ENCODE measurements at places on chromosomes 16 and 17.
A peak's percentile ranks its signal among the peaks of the same experiment; 100 is the strongest.

DNA sequence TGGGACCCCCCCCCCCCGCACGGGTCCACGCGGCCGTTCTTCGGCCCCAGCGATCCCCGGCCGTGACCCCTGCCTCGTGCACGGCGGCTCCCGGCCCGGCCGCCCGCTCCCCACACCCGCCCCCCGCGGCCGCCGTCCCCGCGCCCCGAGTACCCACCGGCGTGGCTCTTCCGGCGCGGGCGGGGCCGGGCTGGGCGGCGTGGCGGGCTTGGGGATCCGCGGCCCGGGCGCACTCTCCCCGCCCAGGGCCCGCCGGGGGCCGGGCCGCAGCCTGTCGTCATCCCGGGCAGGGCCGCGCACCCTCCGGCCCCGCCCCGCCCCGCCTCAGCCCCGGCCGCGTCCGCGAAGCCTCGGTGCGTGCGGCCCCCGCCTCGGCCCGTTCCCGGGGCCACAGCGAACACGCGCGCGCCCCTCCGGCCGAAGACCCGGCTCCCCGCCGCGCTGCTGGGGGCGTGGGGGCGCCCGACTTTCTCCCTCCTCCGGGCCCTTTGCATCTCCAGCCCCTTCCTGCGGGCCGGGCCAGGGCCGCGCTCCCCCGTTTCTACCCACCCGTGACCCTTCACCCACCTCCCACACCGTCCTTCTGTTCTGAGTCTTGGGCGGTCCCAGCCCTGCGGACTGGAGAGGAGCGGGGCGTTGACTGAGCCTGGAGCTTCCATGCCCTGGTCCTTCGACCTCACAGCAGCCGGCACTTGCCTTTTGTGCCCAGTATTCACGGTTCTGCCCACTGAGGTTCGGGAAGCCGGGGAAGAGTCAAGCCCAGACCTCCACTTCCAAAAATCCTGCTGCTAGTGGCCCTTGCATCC is 840 bp downstream of the MYO1C start:
- DNase-seq: peak; percentile 77

GRCh38 chr17:63455417-63455816 is 9.3 kb upstream of the CYB561 start:
- no peak for DNase-seq

DNA sequence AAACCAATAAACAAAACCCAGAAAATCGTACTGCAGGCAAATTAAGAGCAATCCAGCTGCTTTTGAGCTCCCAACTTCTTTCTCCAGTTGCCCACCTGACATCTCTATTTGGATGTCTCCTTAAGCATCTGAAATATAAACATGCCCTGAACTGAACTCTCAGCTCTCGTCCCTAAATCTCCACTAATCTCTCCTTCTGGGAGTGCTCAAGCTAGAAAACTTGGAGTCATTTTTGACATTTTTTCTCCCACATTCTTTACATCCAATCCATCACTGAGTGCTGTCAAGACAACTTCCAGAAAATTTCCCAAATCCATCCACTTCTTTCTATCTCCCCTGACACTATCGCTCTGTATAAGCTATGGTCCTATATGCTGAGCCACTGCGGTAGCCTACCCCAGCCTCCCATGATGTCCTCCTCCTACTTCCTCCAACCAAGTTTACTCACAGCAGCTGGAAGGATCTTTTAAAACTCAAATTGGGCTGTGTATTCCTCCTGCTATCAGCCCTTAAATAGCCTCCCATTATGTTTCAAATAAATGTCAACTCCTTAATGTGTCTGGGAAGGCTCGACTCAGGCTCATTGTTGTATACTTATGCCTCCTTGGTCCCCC is 53.1 kb downstream of the HS3ST3B1 start:
- no peak for DNase-seq

DNA sequence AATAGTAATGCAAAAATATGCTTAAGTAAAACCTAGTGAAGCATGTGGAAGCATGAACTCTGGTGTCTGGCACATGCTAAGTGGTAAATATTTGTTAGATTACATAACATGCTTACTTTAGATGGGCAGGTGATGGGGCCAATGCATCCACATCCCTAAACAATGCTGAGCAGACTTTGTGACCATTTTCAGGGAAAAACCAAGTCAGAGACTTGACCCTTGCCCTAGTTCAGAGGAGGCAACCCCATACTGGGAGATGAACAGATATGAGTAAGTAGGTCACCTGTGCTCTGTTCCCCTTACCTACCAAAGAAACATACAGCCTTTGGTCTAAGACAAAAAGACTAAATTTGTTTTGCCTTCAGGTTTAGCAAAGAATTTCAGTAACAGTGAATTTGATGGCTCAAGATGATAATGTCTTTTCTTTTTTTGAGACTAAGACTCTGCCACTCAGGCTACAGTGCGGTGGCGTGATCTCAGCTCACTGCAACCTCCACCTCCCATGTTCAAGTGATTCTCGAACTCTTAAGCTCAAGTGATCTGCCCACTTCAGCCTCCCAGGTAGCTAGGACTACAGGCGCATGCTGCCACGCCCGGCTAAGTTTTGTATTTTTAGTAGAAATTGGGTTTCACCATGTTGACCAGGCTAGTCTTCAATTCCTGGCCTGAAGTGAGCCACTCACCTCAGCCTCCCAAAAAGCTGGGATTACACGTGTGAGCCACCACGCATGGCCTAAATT is 91.4 kb downstream of the HIC1 start:
- DNase-seq: no peak

DNA sequence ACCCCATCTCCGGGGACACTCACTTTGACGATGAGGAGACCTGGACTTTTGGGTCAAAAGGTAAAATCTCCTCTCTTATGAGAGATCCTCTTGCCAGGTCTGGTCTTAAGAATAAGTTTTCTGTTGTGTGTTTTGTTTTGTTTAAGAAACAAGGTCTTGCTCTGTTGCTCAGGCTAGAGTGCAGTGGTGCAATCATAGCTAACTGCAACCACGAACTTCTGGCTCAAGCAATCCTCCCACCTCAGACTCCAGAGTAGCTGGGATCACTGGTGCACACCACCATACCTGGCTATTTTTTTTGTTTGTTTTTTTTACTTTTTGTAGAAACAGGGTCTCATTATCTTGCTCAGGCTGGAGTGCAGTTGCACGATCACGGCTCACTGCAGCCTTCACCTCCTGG is 4.1 kb downstream of the MMP25 start:
- DNase-seq: no peak

DNA sequence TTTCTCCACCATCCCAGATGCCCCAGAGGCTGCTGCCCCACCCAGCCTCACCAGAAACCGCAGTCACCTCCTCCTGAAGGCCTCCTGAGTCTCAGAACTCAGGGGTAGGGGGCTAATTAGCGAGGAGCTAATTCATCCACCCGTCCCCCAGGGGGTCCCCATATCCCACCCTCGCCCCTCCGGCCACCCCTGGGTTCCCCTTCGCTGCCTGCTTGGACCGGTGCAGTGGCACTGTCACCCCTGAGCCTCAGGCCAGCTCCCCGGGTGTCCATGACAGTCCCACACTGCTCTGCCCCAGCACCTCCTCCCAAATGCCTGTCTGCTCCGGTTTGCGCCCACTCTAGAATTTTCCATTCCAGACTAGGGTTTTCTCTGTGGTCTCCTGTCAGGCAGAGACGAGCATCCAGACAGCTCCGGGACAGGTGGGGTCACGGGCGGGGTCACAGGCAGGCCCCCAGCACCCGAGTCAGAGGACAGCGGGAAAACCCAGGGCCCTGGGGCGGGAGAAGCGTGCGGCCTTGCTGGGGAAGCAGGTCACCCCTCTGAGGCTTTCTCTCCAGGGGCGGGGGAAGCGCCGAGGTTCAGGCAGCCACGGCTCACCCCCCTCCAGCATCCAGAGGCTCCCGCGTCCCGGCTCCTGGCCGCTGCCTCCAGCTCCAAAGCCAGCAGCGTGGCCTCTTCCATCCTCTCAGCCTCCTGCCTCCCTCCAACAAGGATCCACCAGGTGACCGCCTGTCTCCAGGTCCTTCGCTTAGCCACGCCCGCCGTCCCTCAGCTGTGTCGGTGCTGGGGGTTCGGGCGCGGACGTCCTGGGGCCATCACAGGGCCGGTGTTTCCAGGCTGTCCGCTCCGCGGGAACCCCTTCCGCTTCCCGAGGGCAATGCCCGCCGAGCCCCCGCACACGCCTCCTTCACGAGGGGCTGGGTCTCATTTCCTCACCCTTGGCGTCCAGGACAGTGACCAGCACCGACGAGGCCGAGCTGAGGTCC is 3.1 kb upstream of the PERCC1 start:
- no peak for DNase-seq

DNA sequence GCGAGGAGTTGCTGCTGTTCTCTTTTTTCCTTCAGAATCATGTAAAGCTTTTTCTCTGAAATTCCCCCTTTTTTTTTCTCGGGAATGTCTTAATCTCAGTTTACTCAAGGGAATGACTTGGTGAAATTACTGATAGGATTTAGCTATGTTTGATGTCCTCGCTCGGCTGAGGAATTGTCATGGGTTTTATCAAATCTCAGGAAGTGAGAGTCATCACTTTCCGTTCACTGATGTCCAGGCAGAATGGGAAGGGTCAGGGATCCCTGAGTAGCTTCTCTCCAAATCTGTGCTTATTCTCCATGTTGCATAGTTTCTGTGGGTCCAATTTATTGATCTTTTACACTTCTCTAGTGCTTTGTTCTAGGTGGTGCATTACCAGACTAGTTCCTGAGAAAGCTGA is 6.3 kb downstream of the IGSF6 start:
- no peak for DNase-seq

DNA sequence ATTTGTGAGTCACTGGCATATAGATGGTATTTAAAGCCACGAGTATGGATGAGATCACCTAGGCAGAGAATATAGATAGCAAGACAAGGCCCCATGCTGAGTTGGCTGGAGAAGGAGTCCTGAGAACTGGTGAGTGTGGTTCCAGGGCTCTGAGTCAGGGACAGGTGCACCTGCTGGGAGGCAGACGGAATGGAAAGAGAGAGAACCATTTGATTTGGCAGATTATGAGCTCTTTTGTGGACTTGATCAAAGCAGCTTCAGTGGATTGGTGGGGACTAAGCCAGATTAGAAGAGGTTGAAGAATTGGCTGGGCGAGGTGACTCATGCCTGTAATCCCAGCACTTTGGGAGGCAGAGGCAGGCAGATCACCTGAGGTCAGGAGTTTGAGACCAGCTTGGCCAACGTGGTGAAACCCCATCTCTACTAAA is 4.3 kb upstream of the C16orf92 start:
- no peak for DNase-seq

DNA sequence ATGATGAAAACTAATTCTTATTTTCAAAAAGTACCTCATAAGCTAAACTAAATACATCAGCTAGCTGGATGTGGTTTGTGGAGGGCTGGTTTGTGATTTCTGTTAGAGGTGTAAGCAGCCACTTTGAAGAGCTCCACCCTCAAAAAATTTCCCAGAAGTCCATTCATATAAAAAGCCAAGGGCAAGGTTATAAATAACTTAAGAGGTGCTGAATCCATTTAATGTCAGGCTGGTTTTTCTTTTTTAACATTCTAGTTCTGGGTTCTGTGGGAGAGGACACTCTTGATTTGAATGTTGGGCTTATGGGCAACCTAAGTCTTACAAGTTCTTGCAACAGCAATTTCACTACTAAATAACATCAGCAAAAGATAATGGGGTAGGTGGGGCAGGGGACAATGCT is 3.4 kb upstream of the WIPI1 start:
- DNase-seq: no peak

DNA sequence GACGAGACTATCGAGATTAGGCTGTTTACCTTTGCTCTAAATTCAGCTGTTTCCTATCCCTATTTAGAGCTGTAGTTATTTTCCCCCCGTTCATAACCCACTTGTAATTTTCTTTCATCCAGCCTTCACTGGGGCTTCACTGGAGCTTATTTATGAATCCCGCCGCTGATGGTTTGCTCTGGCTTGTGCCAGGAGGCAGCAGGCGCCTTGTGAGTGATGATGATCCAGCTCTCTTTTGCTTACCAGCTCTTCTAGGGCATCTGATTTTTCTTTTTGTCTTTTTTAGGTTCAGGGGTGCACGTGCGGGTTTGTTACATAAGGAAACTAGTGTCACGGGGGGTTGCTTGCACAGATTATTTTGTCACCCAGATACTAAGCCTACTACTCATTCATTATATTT is 37.4 kb upstream of the CDH13 start:
- no peak for DNase-seq

- no peak for DNase-seq
Measured at GRCh38 chr17:4710693-4711634, 532 bp downstream of the ARRB2 start.

DNA sequence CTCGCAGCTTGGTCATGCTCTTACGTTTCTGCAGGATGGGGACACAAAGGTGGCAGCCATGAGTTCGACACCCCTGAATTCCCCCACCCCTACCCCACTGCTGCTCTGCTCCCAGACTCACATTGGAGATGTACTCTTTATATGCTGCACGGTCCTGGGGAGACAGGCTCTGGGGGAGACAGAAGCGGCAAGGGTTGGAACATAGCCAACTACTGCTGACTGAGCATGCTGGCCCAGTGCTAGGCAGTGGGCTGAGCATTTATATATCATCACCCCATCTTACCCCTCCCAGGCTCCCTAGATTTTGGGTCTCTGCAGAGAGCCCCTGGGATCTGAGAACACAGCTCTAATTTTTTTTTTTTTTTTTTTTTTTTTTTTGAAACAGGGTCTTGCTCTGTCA is 8.1 kb upstream of the ATXN7L3 start:
- no peak for DNase-seq

DNA sequence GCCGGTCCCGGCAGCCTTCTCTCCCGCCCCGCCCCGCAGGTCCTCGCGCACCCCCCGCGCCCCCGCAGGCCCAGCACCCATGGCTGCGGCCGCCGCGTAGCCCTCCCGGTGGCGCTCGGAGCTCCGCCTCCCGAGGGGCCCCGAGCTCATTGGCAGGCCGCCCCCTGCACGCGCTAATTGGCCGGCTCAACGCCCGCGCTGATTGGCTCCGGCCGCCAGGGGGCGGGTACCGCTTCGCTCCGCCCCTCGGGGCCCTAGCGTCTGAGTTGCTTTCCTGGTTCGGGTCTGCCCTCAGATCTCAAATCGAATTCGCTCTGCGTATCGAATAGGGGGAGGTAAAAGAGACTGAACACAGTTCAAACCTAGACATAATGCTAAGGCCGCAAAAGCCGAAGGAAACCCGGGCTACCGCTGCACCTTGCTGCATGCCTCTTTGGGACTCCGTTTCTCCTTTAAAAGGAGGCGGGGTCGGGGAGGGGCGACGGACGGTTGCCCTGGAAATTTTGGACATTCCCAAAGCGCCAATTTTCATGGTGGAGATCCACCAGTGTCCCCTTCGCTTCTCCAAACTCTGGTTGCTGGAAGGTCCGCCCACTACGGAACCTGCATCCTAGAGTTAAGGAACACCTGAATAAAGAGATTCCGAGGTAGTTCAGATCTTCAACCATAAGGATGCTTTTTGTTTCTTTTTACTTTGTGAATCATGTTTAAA is at the start of gene DEXI:
TSS of gene DEXI (minus strand) at position 117 of the 712 bp plus-strand sequence. CDS start 463 bp downstream, outside the sequence.
- peak; percentile 98 for DNase-seq
